ENCODE measurements at places on chromosomes 2 and 18. TPM values are rescaled to one million over a fixed set of nuclear protein-coding genes. Genes with fewer than 3 reads are reported as not detected.

The MYO5B gene
- 7.2 TPM for total RNA-seq

The TMEM178A gene
- 28.7 TPM for total RNA-seq

The RAX gene
- total RNA-seq: not detected

The MC2R gene
- not detected for total RNA-seq

The ALLC gene
- total RNA-seq: not detected

The TTN gene
- 0.50 TPM for total RNA-seq

The GALNT14 gene
- total RNA-seq: 2.1 TPM

The C2orf66 gene
- total RNA-seq: 0.54 TPM
